ENCODE measurements at places on chromosomes 16 and 17. TPM values are rescaled to one million over a fixed set of nuclear protein-coding genes. Genes with fewer than 3 reads are reported as not detected.

The FOXJ1 gene
- 0.55 TPM for total RNA-seq

The BCO1 gene
- 1.2 TPM for total RNA-seq

The PRDM7 gene
- not detected for total RNA-seq

The FAM20A gene
- total RNA-seq: not detected

The DPEP1 gene
- 1.0 TPM for total RNA-seq

The LITAFD gene
- not detected for total RNA-seq

The GRAP gene
- 0.34 TPM for total RNA-seq

The NPTX1 gene
- 202 TPM for total RNA-seq

The HOXB13 gene
- 2.3 TPM for total RNA-seq

The EXOC7 gene
- total RNA-seq: 61.5 TPM

The DOC2A gene
- 0.88 TPM for total RNA-seq

The CBX2 gene
- 19.0 TPM for total RNA-seq

The KRTAP4-9 gene
- not detected for total RNA-seq

The SDK2 gene
- 0.62 TPM for total RNA-seq

The CPD gene
- total RNA-seq: 26.1 TPM

The AURKB gene
- total RNA-seq: 152 TPM

The KRT27 gene
- not detected for total RNA-seq

The TMED6 gene
- not detected for total RNA-seq

Measured in A549 treated with ZK216348 at 1 μM for 4 hours (cell line).